Activated CD4-positive, alpha-beta T cell treated with anti-CD3 and anti-CD28 coated beads for 24 hours (primary cell): ENCODE measurements at places on chromosomes 11 and 22.

DNA sequence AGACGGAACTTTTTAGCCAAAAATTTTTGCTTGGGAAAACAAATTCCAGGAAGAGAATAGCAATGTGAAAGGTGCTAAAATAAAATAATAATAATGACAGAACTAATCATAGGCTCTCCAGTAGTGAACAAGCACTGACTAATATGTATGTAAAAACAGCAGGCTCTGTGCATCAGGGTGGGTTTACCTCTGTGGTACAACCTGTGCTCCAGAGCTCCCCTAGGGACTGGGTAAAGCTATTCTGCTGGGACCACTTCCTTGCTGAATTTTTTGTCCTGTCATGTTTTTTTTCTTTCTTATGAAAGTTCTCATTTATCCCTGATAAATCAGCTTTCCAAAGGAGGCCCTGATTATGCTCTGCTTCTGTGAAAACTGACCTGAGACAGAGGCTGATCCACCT, 18.8 kb downstream of the LUZP2 start:
- no peak for DNase-seq

- no peak for DNase-seq
Observed at GRCh38 chr22:30810105-30810504, 115.4 kb downstream of the OSBP2 start.

GRCh38 chr11:118535261-118535660, 4.3 kb downstream of the TMEM25 start:
- DNase-seq, result no peak

DNA sequence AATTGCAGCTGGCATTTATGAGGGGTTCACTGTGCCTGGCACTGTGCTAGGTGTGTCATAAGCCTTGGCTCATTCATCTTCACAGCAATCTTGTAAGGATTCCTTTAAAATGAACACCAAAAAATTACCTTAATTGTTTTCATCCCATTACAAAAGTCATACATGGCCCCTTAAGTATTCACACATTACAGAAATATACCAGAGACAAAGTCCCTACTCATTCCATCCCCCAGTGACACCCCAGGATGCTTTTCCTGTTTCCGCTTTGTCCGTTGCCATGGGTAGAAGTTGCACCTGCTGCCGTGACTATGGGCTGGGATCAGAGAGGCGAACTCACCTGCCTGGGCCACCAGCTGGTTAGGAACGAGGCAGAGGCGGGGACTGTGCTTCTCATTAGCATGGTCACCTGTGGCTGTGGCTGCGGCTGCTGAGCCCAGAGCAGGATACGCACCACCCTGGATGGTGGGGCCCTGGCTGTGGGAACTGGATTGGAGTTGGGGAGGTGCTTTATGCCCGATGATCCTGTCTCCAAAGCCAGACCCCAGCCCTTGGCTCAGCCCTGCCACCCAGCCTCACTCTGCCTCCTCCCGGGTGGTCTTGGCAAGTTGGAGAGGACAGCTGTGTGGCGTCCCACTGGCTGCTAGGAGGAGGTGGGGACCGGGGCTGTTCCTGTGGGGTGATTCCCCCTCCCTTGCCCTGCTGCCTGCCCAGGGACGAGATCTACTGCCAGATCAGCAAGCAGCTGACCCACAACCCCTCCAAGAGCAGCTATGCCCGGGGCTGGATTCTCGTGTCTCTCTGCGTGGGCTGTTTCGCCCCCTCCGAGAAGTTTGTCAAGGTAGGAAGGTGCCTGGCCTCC, 60.8 kb downstream of the MYO7A start:
- DNase-seq, result no peak

- DNase-seq, result no peak
Observed at GRCh38 chr11:75270896-75271418, 30.4 kb downstream of the TPBGL start.

DNA sequence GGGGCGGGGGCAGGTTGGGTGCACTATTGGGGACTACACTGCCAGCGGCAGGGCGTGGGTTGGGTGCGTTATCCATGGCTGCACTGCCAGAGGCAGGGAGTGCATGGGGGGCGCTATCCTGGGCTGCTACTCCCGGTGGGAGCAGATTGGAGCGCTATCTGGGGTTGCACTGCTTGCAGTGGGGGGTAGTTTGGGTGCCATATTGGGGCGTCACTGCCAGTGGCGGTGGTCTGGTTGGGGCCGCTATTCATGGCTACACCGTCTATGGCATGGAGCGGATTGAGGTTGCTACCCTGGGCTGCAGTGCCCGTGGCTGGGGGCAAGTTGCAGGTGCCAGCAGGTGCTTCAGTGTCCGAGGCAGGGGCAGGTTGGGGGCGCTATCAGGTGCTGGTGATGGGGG, 36.2 kb downstream of the C22orf42 start:
- DNase-seq, result no peak

GRCh38 chr11:4680341-4680740, 17.3 kb downstream of the OR51E2 start:
- DNase-seq, result no peak

DNA sequence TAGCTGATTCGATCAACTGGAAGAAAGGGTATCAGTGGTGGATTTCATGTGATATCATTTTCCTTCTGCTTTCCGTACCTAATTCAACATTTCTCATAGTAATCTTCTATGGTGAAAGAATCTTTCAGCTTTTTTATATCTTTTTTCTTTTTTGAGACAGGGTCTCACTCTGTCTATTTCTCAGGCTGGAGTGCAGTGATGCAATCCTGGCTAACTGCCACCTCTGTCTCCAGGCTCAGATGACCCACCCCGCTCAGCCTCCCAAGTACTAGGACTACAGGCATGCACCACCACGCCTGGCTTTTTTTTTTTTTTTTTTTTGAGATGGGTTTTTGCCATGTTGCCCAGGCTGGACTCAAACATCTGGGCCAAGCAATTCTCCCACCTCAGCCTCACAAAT, 18.6 kb upstream of the CHORDC1 start:
- DNase-seq, result no peak

- DNase-seq, result no peak
Observed at GRCh38 chr22:36294293-36294620, 41.3 kb downstream of the APOL1 start.
